ENCODE measurements at places on chromosomes 6 and 20.

- DNase-seq = no peak
Observed at GRCh38 chr6:38173909-38174308, 354.4 kb downstream of the ZFAND3 start.

DNA sequence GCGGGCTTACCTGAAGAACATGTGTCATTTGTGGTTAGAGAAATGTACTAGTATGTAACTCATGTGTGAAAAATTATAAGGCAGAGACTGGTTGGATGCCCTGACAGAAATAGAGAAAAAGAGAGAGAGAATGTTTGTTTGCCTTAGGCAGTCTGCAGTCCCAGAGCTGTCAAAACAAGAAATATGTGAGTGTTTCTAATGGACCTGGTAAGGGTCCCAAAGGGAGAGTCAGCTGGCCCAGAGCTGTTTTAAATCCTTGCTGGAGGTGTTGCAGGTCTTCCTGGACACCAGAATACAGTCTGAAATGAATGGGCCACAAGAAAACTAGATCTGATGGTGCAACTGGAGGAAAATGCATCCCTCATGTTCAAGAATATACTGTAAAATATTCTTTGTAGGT lies 158.3 kb upstream of the OGFRL1 start:
- DNase-seq = no peak

DNA sequence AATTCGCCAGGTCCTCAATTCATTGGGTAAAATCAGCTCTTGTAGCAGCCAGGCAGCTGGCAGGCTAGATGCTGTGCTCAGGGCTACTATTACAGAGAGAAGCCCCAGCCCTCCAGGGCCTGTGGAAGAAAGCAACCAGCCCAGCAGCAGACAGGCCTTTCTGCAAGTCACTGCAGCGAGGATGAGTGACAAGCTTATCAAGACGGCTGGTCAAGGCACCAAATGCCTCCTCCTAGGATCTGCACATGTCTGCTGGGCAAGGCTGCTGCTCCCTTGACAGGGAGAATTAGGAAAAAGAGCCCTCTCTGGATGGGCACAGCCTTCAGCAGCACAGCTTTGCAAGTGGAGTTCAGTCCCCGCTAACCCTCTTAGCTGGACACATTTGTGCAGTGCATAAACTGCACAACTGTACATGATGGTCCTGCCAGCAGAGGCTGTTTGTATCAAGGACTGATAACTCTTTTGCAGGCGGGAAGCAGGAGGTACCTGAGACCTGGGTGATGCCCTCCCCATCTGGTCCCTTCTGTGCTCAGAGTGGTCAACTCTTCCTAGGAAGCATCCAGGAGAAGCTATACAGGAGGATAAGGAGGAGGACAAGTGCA lies 89.9 kb downstream of the CDC5L start:
- DNase-seq = no peak

DNA sequence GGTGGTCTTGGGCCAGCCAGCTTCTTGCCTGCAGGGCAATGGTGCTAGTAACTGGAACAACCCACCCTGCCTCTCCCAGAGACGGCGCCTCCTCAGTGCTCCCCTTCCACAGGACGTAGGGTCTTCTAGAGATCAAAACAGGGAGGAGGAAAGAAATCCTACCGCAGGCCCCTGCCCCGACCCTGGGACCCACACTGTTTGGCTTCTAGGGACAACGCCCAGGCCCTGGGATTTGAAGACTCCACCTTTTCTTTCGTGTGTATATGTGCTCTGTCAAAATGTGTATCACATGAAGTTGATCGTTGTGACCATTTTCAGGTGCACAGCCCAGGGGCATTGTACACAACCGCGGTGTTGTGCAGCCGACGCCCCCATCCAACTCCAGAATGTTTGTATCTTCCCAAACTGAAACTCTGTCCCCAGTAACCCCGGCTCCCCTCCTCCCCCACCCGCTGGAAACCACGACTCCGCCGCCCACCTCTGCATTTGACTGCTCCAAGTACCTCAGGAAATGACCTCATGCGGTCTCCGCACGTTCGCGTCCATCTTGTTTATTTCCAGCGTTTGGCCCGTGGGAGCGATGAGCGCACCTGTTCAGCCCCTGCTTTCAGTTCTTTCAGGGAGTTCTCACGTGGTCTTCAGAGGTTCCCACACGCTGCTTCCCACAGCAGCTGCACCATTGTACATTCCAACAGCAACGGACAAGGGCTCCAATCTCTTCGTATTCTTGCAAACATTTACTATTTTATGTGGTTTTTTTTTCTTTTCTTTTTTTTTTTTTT lies 3.4 kb upstream of the BHLHE23 start:
- peak; percentile 61 for DNase-seq

GRCh38 chr6:150536835-150537234 lies 62.9 kb upstream of the PLEKHG1 start:
- DNase-seq = no peak

DNA sequence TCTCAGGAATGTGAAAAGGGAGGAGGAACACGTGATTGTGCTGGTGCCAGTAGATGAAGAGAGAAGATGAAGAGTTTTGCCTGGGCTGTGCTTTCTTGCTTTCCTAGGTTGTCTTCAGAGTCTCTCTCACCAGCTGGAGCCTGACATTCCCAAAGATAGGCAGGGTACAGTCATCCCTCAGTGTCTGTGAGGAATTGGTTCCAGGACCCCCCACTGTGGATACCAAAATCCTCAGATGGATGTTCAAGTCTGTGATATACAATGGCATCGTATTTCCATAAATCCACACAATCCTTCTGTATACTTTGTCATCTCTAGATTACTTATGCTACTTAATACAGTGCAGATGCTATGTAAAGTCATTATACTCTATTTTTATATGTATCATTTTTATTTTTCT lies 113.5 kb downstream of the SAMD5 start:
- no peak for DNase-seq

- no peak for DNase-seq
Observed at GRCh38 chr6:114195027-114195365, 147.8 kb downstream of the HS3ST5 start.

DNA sequence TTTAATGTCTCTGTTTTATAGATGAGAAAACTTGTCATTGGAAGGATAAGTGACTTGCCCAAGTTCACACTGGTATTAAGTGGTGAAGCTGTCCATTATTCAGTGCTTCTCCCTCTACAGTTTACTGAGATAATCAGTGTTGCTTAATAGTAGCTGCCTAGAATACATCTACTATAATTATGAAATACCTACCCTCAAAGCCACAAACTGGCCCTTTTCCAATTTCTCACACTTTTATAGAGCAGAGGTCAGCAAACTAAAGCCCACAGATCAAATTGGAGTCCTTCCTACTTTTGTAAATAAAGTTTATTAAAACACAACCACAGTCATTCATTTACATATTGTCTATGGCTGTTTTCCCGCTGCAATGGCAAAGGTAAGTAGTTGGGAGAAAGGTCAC lies 73.5 kb downstream of the EYS start:
- DNase-seq = no peak

DNA sequence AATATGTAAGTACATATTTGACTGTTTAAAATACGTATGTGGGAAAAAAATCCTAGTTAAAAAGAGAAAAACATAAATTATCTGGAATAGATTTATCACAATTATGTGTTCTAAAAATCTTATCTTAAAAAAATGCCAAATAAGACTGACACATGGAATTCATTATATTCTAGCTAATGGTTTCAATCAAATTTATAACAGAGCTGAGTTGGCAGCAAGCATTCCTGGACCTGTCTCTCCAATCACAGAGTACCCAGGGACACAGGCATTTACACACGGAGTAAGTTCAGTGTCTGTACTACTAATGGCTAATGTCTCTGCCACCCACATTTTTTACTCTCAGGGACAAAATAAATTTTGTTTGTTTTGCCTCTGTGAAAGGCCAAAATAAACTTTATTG lies 122.3 kb downstream of the RPS12 start:
- DNase-seq = no peak

- DNase-seq = no peak
Observed at GRCh38 chr6:133241901-133242636, 912 bp downstream of the EYA4 start.

GRCh38 chr6:83310046-83310445 lies 116.9 kb downstream of the RWDD2A start:
- no peak for DNase-seq

DNA sequence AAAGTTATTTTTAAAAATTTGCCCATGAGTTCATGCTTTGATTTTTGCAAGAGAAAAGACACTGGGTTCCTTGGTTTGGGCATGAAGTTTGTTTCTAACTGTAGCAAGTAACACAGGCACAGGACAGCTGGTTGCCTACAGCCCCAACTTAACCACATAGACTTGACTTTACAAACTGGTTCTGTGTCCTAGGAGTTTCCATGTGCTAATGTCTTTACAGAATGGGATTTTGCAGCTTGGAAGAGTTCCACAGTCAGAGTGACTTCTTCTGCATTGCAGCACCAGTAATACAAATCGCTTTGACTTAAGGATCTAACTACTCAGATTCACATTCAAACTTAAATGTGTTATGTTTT lies 44.3 kb downstream of the OR2B2 start:
- no peak for DNase-seq

DNA sequence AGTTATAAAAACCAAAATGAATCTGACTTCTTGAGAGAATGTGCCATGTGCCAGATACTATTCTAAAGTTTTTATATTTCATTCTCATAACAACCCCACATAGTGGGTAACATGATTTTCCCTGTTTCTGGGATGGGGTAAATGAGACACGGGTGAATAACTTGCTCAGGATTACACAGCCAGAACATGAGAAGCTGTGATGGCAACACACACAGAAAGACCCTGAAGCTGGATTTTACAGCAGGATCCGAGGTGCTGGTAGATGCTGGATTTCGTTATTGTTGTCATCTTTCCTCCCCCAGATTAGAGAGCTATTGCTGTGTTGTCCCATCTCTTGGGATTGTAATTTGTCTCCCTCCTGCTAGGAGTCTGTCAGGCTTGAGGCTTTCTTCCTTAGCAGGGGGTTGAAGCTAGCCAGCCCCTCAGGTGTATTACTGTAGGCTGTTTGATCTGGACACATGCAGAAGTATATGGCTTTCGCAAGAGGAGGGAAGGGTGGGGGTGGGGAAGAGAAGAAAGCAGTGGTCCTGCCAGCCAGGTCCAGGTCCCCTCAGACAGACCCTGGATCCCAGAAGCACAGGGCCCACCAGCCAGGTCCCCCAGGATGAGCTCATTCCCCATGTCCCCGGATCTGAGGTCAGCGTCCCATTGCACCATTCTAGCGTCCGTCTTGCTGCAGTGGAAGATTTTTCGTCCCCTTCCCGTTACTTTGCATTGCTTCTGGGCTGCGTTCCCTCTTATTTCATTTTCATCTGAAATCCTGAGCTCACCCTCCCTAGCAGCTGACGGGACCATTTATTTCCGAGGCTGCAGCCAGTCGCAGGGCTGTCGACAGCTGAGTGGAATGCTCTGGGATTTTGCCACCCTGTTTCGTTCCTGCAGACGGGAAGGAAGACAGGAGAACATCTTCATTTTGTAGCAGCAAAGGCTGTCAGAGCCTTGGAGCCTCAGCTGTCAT lies 7.3 kb upstream of the KCNG1 start:
- DNase-seq = no peak

DNA sequence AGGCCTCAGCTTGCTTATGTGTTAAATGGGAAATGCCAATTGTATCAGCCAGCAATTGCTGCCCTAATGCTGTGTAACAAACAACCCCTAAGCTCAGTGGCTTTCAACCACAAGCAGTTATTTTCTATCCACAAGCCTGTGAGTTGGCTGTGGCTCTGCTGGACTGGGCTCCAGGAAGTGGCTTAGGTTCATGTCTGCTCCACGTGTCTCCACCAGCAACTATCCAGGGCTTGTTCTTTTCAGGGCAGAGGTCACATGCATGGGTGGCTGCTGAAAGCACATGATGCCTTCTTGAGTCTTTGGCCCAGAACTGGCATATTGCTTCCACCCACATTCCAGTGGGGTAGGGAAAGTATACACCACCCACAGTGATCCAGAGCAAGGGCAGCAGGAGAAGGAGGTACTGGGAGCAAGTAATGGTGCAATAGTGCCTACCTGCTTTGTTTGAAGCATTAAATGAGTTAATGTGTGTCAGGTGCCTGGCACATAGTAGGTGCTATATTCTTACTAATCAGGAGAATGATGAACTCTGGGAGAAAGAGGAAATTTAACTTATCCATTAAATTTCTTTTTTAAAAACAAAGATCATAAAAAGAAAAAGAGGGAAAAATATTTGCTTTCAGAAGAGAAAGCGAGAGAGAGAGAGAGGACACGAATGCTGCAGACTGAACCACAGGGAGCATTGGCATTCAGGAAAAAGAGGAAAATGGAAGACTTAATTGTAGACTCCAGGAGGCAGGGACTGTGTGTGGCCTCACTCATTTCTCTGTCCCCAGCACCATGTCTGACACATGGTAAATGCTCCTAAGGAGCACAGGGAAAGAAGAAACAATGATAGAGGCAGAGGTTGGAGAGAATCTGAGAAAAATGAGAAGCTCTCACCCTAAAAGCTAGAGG lies 25.2 kb upstream of the RNF24 start:
- DNase-seq = no peak

GRCh38 chr6:10458287-10458686 lies 43.4 kb upstream of the TFAP2A start:
- no peak for DNase-seq

GRCh38 chr6:71012866-71013469 lies 56.1 kb upstream of the B3GAT2 start:
- DNase-seq = no peak

DNA sequence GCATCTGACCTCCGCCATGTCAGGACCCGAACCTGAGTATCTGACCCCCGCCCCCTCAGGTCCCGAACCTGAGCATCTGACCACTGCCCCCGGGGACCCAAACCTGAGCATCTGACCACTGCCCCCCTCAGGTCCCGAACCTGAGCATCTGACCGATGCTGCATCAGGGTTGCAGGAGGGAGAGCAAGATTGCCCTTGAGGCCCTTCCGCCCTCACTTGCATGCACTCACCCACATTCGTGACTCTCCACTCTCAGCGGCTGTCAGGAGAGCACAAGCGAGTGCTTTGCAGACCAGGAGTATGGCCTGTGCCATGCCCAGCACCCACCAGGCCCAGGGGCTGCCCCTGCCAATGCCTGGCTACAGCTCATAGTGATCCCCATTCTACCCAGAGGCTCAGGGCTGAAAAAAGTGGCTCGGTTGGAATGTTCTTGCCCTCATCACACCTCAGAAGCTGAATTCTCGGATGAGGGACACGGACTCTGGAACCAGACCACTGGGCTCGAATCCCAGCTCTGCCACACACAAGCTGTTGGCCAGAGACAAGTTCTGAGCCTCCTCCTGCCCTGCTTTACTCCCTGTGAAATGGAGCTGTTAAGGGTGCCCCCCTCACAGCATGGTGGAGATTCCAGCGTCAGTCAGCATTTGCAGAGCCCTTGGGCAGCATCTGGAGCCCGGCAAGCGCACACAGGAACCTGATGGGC lies 82.1 kb downstream of the DLL1 start:
- DNase-seq = peak; percentile 6

DNA sequence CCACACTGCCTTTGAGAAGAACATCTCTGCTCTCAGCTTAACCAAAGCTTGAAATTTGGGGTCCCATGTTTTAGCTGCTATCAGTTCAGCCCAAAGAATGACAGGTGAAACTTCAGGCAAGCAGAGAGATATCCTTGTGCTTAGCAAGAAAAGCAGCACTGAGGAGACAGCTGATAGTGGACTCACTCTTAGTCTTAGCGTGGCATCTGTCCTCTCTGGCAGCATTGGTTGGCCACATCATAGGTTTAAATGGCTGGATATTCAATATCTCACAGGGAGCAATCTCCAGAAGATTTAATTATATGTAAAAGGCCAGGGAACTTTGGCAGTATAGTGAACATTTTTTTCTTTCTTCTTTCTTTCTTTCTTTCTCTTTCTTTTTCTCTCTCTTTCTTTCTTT lies 131.1 kb upstream of the SGK1 start:
- DNase-seq = no peak

- DNase-seq = no peak
Observed at GRCh38 chr6:12951415-12951814, 234.8 kb downstream of the PHACTR1 start.

- DNase-seq = no peak
Observed at GRCh38 chr6:53062169-53062539, 3.0 kb upstream of the FBXO9 start.
